ENCODE measurements at places on chromosomes 13 and 19.

DNA sequence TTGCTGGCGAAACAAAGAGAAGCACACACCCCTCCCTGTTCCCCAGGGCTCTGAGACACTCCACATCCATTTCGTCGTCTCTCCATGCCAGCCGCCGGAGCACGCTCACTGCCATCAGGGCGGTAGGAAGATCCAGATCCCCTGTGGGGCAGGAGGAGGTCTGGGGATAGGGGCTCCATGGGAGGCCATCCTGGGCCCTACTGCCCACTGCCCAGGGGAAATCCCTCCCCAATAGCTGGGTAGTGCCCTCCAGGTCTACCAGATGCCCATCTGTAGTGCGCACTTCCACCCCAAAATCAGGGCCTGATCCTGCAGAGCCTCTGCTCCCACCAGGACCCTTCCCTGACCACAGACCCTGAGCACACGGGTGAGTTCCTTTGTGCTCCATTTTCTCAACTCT is 80.3 kb downstream of the EFNB2 start:
- DNase-seq: no peak

DNA sequence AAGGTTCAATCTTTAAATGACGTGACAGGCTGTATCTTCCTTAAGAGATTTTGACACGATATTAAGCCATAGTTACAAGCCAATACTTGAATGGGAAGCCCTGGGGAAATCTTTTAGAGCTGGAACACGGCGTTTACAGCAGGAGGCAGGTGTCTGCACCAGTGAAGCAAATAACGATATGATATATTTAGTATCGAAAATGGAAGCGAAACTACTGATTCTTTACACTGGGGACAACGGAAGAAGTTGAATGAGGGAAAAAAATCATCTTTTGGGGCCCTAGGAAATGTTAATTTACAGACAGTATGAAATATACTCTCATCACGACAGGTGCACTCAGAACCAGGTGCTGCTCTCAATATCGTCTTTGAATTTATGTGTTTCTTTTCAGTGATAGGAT is 793.9 kb upstream of the PCDH20 start:
- DNase-seq: no peak

GRCh38 chr13:29760544-29760943 is 89.9 kb downstream of the UBL3 start:
- DNase-seq: no peak

DNA sequence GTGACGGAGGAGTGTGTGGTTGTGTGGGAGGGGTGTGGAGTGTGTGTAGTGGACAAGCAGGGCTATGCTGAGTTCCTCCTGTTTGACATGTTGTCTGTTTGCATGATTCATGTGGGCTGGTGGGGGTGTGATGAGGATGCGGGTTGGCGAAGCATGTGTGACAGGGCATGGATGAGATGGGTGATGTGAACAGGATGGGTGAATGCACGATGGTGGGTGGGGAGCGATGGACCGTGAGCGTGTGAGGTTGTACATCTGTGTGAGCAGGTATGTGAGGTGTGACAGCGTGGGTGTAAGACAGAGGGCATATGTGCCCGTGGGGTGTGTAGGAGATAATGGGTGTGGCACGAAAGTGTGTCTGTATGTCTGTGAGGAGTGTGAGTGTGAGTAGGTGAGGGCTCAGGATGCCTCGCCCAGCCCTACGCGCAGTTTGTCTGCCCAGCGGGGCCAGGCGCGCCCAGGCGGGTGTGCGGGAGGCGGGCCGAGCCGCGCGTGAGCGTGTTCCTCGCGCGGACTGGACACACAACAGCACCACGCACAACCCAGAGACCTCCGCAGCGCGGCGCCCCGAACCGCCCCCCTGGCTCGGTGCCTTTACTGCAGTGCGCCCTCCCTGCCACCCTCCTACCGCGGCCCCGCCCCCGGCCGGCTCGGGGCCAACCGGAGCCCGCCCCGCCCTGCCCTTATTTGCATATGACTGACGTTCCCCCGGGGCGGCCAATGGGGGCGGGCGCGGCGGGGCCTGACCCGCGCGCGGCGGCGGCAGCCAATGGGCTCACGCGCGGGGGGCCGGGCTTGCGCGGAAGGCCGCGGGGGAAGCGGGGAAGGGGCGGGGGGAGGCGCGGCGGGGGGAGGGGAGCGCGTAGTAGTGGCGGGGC is 14.4 kb downstream of the CIC start:
- DNase-seq: peak; percentile 97

- no peak for DNase-seq
Observed at GRCh38 chr19:46406976-46407375, 6.4 kb downstream of the CCDC8 start.

DNA sequence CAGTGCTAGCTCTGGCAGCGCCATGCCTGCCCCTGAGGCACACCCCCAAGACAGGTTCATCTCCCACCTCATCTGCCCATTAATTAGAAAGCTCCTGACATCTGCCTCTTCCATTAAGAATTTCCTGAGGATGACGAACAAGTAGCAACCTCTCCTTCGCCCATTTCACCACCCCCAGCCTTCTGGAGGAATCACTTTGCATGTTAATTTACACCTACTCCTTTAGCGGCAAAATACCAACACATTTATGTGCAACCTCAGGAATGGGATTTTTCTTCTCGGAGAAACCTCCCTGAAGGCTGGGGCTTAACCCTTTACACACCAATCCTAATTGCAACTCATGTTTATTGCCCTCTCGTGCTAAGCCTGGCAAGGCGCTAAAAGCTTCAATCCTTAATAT is 13.8 kb downstream of the SLC7A1 start:
- no peak for DNase-seq

- DNase-seq: peak; percentile 70
Observed at GRCh38 chr19:7799640-7800355, 30.2 kb upstream of the EVI5L start.

DNA sequence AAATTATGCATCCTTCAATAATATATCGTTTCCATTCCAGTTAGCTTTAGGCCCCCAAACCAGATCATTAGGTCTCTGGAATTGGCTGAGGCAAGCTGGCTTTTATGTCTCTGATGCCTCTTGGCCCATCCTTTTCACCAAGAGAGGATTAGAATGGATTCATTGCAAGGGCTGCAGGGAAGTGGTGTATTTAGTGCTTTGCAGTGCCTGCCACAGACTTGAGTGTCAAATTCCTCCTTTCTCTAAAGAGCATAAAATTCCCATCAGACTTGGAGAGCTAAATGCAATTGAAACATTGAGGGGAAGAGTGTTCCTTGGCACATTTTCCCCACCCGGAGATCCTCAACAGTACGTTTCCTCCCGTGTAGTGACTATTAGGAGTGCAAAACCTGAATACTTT is 302.6 kb downstream of the ATP8A2 start:
- DNase-seq: no peak

GRCh38 chr19:41971363-41971762 is 12.2 kb upstream of the RABAC1 start:
- DNase-seq: no peak

- peak; percentile 52 for DNase-seq
Observed at GRCh38 chr19:11421371-11422098, 2.4 kb upstream of the RGL3 start.

DNA sequence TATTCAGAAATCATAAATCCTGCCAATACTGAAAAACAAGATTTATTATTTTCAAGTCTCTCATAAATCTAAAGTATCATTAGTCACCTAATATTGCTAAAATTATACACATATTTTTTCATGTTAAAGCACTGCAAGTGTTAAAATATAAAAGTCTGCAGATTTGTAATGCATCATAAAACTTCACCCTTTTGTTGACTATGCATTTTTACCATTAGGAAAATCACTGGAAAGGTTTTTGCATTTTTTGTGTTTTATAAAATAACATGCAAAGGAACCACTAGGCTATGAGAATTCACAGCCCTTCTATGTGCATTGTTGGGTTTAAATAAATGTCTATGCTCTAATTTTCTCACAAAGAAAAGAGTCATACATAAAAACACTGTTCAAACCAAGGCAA is 407.3 kb downstream of the DACH1 start:
- DNase-seq: no peak

GRCh38 chr19:2770055-2771013 is 12.7 kb downstream of the SGTA start:
- no peak for DNase-seq

- DNase-seq: no peak
Observed at GRCh38 chr13:22176968-22177520, 506.2 kb downstream of the FGF9 start.

DNA sequence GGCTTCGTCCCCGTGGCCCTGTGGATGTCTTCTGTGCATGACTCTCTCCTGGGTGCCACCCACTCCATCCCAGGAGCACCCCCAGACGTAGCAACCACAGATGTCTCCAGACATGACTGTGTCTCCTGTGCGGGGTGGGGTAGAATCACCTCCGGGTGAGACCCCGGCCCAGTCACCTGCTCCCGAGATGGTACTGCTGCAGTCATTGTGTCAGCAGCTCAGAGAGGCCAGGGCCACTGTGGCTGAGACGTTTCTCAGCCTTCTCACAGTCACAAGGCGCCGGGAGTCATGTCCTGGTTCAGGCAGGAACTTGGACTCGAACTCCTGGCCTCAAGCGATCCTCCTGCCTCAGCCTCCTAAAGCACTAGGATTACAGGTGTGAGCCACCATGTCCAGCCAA is 16.6 kb downstream of the NCLN start:
- no peak for DNase-seq

DNA sequence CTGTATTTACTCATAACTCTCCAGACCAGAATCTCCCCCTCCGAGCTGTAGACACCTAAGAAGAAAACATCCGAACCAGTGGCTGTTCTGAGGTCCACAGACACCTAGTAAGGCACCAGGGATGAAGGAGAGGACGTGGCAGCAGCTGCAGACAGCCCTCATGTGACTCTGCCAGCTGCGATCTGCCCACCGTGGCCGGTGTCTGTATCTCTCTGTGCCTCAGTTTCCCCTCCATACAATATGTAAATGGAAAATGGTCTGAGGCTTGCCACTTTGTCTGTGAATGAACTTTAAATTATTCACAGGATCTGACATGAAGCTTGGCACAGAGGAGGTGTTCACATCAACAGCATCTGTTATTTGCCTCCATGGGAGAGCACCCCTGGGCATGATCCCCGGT is 2.4 kb downstream of the CEACAM4 start:
- no peak for DNase-seq

- DNase-seq: no peak
Observed at GRCh38 chr19:19169236-19170052, 619 bp downstream of the MEF2B start.

DNA sequence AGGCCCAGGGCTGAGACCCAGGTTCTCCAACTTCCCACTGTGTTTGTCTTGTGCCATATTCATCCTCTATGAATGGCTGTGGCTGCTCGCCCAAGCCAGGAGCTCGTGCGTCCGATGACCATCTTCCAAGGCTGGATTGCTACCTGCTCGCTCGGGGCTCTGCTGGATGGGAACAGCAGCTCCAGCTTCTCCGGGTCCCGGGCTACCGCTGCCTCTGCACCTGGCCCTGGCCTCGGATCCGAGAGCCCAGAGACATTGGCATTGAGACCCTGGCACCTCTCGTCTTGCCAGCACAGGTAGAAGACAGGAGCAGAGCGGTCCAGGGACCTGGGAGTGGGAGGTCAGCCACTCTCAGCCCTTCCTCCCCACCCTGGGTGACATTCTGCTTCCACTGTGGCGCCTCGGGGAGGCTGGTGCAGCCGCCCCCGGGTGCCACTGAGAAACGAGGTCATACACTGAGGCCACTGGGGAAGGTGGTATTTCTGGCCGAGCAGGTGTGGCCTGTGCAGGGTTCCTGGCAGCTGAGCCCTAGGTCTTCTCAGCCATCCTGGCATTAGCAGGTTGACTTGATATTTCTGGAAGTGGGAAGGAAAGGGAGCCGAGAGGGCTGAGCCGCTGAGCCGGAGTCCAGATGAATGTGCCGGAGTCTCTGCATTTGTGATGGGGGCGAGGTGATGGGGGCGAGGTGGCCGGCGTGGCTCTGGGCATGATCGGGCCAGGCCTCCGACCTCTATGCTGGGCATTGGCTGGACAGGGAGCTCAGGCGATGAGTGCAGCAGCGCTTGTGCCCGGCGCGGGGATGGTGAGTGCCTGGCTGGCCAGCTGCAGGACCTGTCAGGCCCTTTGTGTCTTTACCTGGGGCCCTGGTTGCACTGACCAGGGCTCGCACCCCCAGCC is 18.6 kb downstream of the NDUFB7 start:
- DNase-seq: no peak

- no peak for DNase-seq
Observed at GRCh38 chr13:77124423-77124822, 97.5 kb upstream of the FBXL3 start.

- no peak for DNase-seq
Observed at GRCh38 chr13:108000998-108001397, 214.3 kb downstream of the LIG4 start.

GRCh38 chr13:25691654-25692053 is 319.9 kb downstream of the ATP8A2 start:
- no peak for DNase-seq

DNA sequence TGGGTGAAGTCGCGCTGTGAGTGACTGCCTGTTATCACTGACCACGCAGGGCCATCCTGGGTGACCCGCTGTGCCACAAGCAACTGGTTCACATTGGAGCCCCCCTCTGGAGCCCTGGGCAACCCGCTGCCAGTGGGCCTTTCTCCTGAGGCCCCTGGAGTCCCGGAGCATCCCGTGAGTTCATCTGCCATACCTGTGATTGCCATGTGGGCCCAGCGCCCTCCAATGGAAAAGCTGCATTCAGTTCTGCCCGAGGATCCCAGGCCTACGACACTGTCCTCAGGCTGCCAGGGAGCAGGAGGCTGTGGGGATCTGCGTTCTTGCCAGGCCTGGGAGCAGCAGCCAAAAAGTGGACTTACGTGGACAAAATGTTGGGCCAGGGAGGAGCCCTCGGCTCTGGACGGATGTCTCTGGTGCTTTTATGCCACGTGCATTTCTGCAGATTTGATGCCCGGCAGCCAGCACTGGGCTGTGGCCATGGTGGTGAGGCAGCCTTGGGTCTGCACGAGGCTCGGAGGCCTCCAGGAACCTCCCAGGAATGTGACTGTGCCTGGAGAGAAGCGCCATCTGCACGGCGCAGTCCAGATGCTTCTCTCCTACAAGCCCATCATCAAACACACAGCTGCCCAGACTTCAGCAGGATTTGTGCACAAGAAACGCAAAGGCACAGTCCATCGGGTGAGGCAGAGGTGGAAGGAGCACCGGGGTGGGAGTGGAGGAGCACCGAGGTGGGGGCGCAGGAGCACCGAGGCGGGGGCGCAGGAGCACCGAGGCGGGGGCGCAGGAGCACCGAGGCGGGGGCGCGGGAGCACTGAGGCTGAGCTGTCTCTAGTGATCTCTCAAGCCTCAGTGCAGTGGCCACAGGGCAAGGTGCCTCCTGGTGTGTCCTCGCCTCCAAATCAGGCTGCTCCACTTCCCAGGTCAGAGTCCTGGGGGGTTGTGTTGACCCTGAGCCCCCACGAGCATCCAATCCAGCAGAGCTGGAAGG is 44.0 kb downstream of the C13orf46 start:
- DNase-seq: peak; percentile 17

DNA sequence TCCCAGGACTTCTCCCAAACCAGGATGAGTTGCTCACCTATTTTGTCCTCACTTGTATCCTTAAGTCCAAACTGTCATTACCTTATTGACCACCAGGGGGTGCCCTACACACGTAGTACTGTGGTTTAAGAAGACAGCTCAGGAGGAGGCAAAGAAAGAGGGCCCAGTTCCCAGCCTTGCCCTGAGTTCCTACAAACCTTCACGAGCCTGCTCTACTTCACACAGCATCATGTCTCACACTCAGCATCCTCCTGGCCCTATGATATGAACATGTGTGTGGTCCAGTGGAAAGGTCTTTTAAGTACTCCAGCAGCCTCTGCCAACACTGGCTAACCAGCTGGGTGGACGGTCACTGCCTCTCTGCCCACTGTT is 8.1 kb upstream of the ZNF784 start:
- peak; percentile 93 for DNase-seq

Measured in activated naive CD4-positive, alpha-beta T cell treated with anti-CD3 and anti-CD28 coated beads, Interleukin-2, amount 10 ng/mL, durations not matched to agents 7 days and 5 days (primary cell).